NCI-H460 (cell line): ENCODE measurements at places on chromosomes 4 and X.

- DNase-seq, result no peak
These were observed 168.3 kb downstream of the AREG start for GRCh38 chr4:74613266-74613665.

DNA sequence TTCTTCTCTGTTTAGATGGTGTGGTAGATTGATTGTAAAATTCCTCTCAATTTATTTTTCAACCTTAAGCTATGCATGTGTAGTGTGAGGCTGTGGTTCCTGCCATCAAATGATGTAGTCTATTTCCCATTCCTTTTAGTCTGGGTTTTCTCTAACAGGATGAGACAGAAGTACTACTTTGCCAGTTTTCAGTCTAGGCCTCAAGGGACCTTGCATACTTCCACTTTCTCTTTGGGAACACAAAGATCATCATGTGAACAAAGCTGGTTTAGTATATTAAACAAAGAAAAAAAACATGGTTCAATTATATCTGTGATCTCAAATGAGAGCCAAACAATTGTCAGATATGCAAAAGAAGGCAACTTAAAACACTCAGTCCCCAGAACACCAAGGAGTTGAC lies 1284.0 kb downstream of the RAPGEF2 start:
- no peak for DNase-seq

DNA sequence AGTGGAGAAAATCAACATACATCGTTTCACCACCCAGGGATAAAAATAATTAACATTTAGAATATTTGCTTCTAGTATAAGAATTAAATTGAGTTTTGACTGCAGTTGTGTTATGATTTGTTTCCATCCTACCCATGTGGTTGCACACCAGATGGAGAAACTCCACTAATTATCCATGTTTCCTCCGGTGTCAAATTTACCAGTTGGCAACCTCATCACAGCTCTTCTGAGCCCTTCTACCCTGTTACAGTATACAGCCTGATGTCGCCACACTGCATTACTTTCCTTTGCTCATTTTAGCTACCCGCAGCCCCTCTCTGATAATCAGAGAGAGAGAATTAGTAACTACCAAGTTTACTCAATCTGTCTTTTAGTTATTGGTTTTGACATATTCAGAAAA lies 411.2 kb downstream of the DTHD1 start:
- DNase-seq, result no peak

DNA sequence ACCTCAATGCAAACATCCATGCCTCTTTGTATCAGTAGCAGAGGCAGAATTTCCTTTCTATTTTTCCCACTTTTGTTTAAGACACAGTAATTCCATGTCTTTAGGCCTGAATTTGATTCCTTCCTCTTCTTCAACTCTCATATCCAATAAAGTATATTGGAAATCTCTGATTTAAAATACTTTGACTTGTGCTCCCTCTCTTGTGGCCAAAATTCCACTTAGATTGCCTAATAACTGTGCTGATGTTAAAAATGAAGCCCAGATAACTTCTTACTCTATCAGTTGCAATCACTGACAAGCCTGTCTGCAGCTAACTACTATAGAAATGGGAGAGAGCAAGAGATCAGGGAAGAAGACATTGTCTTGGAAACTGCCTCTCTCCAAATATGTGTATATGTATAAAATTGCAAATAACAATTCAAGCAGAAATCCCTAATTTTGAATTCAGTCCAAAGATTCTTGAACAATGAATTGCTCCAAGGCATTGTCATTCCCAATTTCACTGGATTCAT lies 163.5 kb upstream of the SPIN4 start:
- DNase-seq, result no peak

DNA sequence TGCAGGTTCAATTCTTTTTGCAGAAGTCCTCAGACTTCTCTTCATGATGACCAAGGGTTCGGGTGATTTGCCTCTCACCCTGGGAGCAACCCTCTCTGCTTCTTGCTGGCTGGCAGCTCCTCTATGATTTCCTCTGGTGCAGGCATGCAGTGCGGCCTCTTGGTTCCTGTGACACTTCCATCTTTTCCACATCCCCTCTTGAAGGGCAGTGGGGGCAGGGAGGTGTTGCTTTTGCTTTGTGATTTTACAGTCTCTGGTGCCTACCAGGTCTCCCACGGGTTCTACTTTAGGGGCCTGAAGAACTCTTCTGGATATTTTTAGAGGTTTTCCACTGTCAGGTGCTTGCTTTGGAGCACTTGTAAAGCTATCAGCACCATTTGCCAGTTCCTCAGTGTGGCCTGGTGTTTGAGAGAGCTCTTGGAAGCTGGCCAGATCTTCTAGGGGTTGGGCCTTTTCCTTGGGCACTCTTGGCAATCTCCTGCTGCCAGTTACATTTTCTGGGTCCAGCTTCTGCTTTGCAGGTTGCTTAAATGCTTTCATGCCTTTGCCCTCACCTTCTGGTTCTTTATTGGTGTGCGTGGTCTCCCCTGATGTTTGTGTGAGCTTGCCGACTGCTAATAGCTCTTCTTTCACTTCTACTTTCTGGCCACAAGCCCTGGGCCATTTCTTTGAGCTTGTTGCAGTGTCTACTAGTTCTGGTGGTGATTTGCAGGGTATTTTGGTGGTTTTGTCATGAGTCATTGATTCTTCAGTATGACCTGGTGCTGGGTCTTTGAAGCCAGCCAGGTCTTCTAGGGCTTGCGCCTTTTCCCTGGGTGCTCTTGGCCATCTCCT lies 11.5 kb upstream of the CHST7 start:
- no peak for DNase-seq

DNA sequence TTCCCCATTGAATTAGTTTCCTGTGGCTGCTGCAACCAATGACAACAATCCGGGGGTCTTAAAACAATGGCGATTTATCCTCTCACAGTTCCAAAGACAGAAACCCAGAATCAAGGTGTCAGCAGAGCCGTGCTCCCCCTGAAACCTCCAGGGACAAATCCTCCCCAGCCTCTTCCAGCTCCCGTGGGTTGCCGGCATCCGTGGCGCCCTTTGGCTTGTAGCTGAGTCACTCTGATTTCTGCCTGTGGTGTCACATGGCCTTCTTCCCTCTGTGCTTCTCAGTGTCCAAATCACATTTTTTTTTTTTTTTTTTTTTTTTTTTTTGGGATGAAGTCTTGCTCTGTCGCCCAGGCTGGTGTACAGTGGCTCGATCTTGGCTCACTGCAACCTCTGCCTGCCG lies 64.5 kb upstream of the STX18 start:
- DNase-seq, result no peak

DNA sequence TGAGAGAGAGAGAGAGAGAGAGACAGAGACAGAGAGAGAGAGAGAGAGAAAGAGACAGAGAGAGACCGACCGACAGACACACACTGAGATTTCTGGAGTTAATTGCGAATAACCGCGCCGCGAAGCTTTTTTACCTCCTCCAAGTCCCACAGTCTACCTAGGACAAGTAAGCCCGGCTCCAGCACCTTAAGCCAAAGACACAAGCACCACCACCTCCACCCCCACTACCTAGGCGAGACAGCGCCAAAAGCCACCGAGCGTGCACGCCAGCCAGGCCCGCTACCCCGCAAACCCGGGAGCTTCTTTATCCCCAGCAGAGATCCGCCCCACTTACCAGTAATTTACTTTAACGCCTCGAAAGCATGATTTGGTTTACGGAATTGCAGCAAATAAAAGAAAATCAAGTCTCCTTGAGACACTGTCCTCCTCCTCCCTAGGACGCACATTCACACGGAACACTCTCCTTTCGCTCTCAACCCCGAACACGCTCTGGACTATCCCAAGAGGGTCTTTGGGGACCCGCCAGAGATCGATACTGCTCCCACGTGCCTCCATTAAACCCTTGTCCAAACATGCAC lies 649.6 kb upstream of the DIPK2B start:
- DNase-seq, result no peak

GRCh38 chr4:189136462-189136861 lies 804.2 kb upstream of the FRG1 start:
- DNase-seq, result no peak

DNA sequence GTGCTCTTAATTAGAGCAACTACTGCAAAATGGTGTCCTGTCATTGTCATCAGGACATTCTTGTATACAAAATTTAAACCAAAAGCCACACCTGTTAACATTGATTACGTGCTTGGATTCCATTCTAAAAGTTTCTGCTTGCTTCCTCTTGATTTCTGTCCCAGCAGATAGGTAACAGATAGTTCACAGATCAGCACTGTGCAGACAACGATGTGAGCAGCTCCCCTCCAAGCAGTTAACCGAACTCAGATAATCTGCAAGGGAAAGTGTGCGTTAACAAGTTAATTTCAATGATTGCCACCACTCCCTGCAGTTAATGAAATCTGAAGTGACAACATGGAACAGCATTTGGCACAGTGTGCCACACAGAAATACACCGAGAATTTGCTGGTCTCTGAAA lies 54.4 kb upstream of the RELL1 start:
- DNase-seq, result no peak

DNA sequence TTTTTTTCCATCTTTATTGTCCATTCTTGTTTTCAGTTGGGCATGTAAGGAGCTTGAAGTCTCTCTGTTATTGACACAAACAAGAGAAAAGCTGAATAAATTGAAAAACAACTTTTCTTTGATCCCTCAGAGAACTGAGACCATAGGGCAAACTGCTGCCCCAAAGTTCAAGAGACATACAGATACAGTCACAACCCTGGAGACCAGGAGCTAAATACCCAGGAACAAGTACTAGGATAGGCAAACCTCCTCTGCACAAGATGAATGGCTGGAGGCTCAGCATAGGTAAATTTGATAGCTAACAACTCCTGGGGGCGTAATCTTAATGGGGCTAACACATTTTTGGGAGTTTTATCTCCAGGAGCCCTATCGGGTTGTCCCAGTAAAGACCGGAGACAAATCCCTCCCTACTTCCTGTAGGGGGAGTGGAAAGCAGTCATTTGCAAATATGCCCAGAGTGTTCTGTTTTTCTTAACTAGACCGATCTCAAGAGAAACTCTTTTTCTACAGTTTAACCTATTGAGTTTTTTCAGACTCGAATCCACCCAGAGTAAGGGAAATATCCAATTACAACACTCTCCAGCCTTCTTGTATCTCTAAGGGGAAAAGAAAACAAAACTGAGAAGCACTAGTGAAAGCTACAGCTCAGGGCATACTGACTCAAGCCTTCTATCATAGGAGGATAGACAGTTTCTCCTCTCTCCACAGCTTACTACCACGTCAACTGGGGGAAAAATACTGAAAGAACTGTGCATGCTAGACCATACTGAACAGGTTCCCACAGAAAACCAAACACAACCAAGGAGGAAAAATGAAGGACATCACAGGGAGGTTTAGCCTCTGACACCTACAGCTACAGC lies 23.1 kb downstream of the MAGEA8 start:
- no peak for DNase-seq

GRCh38 chr4:89660444-89661172 lies 176.4 kb downstream of the SNCA start:
- no peak for DNase-seq

DNA sequence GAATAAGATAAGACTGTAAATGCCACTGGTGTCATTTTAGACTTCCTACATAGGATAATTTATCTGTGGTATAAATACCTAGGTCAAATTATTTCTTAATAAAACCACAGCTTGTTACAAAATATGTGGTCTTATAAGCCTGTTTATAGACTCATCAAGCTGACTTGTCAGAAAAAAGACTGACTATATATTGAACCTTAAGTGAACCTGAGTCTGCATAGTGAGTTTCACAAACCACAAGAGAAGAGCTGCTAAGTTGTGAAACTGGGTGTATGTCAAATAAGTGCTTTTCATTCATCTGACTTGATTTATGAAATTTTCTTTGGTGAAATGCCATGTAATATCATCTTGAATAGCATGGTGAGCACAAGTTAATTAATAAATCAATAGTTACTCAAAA lies 48.4 kb upstream of the TMPRSS11A start:
- no peak for DNase-seq

GRCh38 chrX:48957477-48957826 lies at the start of gene OTUD5:
Gene OTUD5 (minus strand): TSS chrX:48957607. CDS start chrX:48957570, 37 bp downstream.
- DNase-seq, result no peak

GRCh38 chr4:33071535-33071934 lies 2351.4 kb downstream of the PCDH7 start:
- DNase-seq, result no peak

DNA sequence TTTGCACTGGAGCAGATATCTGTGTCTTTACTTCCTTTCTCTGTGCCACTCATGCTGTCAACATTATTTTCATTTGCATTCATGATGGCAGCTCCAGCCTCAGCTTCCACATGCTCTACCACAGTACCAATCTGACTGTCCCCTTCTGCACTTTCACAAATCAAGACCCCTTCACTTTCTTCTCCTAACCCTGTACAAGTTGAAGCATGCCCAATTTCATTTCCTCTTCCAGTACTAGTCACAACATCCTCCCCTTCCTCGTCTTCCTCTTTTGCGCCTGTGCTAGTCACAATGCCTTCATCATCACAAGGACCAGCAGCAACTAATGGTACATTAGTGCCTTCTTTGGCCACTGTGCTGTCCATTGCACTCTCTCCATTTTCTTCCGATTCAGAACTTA lies 26.5 kb downstream of the BOD1L1 start:
- no peak for DNase-seq

DNA sequence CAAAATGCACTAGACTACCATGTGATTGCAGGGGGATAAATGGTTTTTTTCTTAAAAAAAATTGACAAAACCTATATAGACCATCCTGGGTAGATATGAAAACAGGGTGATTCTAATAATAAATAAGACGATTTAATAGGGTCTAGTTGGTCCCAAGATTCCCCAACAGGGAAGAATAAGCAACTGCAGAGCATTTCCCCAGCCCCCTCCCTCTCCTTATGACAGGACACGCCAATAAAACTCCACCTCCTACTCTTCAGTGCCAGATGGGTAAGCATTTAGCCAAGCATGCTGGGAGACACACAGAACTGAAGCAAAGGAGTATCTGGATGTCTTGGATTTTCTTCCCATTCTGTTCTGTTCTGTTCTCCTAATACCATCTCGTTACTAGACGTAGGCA lies at the start of gene BRS3:
BRS3 (plus strand) TSS at position 301 of the 400 bp plus-strand sequence. CDS start 168 bp downstream, outside the sequence.
- no peak for DNase-seq

DNA sequence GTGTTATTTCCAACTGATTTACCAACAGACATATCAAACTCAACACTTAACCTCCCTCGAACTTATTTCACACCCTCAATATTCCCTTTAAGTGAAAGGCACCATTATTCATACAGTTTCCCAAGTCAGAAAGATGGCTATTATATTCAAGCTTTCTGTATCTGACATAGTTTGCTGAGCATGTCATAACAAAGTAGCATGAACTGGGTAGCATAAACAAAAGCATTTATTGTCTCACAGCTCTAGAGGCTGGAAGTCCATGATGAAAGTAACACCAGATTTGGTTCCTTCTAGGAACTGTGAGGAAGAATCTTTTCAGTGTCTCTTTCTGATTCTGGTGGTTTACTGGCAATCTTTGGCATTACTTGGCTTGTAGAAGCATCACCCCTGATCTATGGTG lies 1388.6 kb downstream of the TECRL start:
- no peak for DNase-seq

- no peak for DNase-seq
These were observed 230.8 kb downstream of the INPP4B start for GRCh38 chr4:142615324-142615665.

- DNase-seq, result peak; percentile 31
These were observed 110.9 kb upstream of the ANK2 start for GRCh38 chr4:112938461-112939058.

DNA sequence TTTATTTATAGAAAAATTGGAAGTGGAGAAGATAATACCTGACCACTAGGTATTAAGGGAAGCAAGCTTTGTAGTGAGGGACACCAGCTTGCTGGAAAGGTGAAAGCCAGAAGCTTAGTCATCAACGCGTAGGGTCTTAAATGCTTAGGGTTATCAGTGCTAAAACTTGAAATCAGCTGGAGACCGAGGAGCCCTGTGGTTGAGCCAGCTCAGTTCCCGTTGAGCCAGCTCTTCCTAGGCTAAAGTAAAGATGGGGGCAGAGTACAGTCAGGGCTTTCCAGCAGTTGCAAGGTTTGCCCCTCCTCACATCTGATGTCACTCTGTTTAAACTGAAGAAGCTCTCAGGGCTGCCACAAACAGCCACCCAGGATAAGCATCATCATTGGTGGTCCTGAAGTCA lies 240.7 kb downstream of the DCLK2 start:
- no peak for DNase-seq
